Kidney glomerular epithelial cell (primary cell): ENCODE measurements at places on chromosomes 3 and 15.

GRCh38 chr3:135907422-135908165 is 57.9 kb upstream of the PPP2R3A start:
- DNase-seq: no peak

GRCh38 chr15:63826528-63826927 is 7.2 kb downstream of the HERC1 start:
- no peak for DNase-seq

- DNase-seq: no peak
These were observed 42.2 kb upstream of the GNB5 start for GRCh38 chr15:52233405-52233804.

DNA sequence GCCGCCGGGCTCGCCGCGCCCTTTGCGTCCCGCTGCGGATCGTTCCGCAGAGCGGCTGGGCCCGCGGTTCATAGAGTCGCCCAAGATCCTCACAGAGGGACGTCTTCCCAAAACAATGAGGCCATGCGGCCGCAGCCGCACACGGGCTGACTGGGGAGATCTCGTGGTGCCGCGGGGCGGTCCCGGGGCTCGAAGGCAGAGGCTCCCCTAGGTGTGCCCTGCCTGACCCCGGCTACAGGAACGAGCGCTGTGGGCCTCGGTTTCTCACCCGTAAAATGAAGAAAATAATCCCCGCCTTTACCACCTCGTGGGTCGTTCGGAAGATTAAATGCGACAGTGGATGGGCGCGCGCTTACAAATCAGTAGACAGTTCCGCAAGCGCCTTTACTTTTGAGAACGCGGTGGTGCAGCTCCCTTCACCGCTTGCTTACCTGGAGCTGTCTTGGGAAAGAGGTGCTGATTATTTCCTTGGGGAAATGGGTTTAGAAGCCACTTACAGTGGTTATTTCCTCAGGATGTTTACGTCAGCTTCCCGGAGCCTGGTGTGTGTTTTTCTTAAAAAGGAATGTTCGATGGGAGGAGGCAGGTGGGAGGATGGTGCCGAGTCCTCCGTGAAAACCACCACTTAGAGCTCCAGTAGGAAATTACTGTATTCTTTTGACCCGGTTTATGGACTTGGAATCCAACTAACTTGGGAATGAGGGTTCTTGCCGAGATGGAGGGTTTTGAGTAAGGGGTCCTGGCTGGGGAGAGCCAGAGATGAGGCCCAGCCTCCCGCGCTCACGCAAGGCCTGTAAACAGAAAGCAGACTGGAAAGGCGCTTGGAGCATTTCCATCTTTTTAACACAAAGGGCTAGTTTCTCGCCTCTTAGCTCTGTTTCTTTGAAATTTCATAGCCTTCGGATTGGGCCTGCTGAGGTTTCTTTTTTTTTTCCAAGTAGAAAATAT is 1.9 kb upstream of the MEX3B start:
- DNase-seq: no peak

- DNase-seq: no peak
These were observed 6.0 kb downstream of the RPUSD2 start for GRCh38 chr15:40575113-40575512.

DNA sequence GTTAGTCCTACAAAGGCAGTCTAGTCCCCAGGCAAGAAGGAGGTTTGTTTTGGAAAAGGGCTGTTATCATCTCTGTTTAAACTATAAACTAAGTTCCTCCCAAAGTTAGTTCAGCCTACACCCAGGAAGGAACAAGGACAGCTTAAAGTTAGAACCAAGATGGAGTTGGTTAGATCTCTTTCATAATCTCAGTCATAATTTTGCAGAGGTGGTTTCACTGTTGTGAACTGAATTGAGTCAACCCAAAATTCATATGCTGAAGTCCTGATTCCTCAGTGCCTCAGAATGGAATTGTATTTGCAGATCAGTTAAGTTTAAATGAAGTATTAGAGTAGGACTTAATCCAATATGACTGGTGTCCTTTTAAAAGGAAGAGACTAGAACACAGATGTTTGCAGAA is 101.0 kb upstream of the C3orf80 start:
- no peak for DNase-seq

- DNase-seq: no peak
These were observed 111.1 kb upstream of the ALDH1A3 start for GRCh38 chr15:100768501-100768931.

DNA sequence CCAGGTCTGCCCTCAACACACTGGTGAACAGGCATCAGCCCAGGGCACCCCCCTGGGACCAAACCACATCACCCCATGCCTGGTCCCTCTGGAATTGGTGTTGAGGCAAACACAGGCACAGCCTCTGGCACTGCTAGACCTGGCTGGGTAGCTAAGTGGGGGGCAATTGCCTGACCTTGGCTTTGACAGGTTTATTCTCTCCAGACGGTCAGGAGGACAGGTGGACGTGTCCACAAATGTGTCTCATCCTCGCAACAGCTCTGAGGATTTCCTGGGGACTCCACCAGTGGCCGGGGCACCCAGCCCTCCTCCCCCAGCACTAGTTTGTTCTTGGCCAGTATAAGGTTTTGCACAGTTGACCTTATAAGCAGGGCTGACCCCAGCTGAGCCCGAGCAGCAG is 31.3 kb downstream of the TKT start:
- DNase-seq: no peak

DNA sequence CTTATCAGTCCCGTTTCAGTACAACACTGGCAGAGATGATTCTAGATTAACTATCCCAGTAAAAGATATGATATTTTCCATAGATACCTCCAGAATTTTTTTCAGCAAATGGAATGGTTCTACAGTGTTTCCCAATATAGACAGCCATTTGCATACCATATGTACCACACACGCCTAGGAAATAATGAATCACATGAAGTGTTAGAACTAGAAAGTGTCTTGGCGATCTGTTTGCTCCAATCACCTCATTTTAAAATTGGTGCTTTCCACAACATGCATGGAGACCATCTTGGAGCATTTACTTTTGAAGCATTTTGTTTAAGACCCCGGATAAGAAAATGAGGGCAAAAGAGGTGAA is 2.0 kb downstream of the C2CD4A start:
- DNase-seq: no peak

- no peak for DNase-seq
These were observed 125.6 kb downstream of the CADPS start for GRCh38 chr3:62749657-62750056.

DNA sequence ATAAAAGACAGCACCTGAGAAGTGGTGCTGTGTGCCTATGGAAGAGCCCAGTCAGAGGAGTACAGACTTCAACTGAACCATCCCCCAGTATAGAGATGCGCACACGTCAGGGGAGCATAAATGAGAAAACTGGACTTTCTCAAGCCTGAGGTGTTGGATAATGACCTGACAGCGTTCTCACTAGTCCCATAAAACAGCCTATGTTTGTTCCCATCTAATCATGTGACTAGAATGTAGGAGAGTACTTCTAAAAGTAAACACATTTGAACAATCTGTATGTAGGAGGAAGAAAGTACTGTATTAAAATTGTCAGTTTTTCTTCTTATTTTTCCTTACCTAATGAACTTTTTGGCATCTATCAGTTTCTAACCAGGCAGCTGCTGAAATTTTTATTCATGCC is 498.9 kb downstream of the CNTN4 start:
- DNase-seq: no peak

GRCh38 chr3:102714567-102714966 is 279.8 kb downstream of the ZPLD1 start:
- no peak for DNase-seq

GRCh38 chr3:138684396-138684795 is 75.8 kb downstream of the FAIM start:
- no peak for DNase-seq

- no peak for DNase-seq
These were observed 17.5 kb downstream of the EMC4 start for GRCh38 chr15:34242331-34242710.

- no peak for DNase-seq
These were observed at the start of gene ARNT2 for GRCh38 chr15:80404057-80404760. TSS of gene ARNT2 (plus strand) at chr15:80404382. CDS start at chr15:80404516, 134 bp downstream.

DNA sequence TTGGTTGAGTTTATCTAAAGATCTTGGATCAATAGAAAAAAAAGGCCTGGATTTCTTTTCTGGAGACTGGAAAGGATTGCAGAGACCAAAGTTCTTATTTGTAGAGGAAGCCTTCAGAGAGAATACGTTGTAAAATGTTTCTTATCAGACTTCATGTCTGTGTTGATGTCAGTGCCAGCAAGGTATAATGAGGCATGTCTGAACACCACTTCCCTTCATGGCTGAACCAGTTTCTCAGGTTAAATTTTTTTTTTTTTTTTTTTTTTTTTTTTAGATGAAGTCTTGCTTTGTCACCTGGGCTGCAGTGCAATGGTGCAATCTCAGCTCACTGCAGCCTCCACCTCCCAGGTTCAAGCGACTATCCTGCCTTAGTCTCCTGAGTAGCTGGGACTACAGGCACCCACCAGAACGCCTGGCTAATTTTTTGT is 17.8 kb upstream of the ZNF774 start:
- DNase-seq: no peak

DNA sequence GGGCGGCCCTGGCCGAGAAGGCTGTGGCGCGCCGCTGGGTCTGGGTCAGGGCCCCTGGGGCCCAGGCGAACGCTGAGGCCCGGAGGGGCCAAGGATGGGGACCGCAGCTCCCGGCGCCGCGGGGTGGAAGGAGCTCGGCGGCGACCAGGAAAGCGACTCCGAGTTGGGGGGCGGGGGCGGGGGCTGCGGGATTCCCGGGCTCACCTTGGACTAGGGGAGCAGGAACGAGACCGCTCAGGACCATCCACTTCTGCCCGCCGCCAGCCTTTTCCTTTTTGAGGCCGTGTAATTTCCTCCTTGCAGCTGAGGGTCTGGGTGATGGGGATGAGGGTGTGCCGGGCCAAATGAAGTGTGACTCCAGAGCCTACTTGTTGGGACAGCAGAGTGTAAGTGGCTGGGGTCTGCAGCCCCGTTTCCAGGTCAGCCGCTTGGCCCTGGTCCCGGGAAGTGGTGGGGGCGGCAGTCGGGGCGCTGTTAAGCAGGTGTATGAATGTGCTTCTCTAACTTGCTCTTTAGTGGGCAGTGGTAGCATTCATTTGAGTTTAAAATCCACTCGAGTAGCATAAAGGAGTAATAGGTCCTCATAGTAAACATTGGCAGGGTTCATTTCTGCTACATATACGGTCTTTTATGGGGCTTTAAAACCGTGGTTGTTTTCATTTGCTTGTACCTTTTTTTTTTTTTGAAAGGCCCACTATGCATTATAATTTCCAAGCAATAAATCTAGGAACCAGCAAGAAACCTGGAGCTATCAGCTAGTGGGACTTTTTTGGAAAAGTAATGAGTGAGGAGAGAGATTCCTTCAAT is 717 bp downstream of the PXK start:
- DNase-seq: peak; percentile 38

DNA sequence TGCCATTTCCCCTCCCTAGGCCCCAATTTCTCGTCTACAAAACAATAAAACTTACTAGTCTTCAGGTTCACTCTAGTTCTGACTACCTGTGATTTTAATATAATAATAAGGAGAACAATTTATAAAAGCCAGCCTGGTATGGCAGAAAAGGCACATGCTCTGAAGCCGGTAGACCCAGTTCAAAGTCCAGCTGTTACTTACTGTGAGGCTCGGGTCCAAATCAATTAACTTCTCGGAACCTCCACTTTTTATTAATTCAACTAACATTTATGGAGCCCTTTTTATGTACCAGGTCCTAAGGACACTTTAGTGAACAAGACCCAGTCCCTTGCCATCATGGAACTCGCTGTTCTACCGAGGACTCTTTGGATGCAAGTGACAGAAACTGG is 53.8 kb upstream of the SMAD3 start:
- no peak for DNase-seq

- DNase-seq: peak; percentile 99
These were observed 43.0 kb upstream of the ABI3BP start for GRCh38 chr3:101036213-101036618.

GRCh38 chr3:184537885-184538665 is 23.5 kb upstream of the EPHB3 start:
- no peak for DNase-seq

GRCh38 chr3:48997714-48998637 is 7.9 kb downstream of the P4HTM start:
- DNase-seq: no peak

DNA sequence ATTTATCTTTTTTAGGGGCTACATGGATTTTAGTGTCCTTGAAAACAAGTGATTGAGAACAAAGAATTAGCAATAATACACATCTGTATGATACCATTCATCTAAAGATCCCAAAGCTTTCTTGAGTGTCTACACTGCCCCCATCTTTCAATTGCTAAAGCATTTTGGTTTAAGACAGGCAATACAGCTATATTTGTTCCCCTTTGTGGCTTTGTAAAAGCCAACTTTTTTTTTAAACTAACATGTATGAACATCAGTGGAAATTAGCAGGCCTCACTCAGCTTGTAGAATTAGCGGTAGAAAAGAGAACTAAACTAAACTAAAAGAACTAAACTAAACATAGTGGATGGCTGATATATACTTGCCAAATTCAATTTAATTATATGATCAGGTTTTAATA is 449.6 kb downstream of the MECOM start:
- DNase-seq: no peak

DNA sequence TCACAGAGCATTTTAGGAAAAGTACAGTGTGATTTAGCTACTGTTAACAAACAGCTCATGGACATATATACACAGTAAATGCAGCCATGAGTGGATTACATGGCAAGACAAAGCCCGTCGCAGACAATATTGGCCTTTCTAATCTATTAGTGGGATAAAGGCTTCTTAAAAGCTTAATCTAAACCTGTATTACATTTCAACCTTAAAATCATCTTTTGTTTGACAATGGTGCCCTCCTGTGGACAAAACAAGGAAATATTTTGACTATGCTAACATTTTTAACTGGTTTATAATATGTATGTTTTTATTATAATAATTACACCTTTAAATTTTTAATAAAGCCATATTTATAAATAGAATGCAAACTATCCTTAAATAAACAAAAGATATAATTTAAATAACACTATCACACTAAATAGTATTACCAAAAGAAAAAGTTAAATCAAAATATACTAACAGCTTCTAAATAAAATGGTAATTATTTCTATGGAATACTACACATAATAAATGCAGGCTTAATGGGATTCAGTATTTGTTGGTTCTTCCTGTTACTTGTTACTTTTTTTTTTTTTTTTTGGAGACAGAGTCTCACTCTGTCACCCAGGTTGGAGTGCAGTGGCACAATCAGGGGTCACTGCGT is 38.6 kb downstream of the TAFA4 start:
- DNase-seq: peak; percentile 14

DNA sequence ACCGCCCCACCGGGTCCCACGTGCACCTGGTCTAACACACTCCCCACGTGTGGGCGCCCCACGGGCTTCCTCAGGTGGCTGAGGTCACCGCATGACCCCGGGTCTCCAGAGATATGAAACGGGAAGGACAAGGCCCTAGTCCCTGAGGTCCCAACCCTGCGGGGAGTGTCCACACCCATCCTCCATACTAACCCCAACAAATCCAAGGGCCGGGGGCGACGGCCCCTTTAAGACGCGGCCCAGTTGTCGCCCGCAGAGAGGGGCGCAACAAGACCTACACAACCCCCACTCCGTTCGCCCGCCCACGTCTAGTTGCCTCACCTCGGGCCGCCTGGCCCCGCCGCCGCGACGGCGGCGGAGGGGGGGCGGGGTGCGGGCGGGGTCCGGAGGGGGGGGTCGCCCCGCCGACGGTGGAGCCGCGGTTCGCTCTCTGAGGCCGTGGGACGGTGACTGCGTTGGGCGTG is 396 bp downstream of the INO80 start:
- peak; percentile 50 for DNase-seq
